ENCODE measurements at places on chromosomes 11 and 22.

GRCh38 chr11:18000760-18001159, 12.1 kb downstream of the SERGEF start:
- DNase-seq, result no peak

DNA sequence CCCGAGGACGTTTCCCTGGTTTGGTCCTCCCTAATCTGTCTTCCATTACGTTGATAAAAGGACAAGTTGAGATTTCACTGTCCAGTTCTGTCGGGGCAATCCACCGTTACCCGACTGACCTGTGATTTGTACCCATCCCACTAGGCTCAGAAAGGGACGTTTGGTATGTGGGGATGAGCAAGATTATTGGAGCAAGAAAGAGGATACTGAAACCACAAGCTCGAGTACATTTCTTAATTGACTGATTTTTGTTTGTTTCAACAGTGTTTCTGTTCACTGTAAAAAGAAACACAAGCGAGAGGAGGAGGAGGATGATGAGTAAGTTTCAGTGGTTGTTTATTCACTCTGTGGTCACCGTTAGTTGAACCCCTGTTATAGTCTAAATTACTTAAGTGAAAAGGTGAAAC, 969 bp downstream of the CCDC117 start:
- no peak for DNase-seq

- DNase-seq, result no peak
These were observed 31.1 kb downstream of the IFT27 start for GRCh38 chr22:36744791-36745190.

- DNase-seq, result no peak
These were observed 32.0 kb downstream of the BCR start for GRCh38 chr22:23212061-23213021.

DNA sequence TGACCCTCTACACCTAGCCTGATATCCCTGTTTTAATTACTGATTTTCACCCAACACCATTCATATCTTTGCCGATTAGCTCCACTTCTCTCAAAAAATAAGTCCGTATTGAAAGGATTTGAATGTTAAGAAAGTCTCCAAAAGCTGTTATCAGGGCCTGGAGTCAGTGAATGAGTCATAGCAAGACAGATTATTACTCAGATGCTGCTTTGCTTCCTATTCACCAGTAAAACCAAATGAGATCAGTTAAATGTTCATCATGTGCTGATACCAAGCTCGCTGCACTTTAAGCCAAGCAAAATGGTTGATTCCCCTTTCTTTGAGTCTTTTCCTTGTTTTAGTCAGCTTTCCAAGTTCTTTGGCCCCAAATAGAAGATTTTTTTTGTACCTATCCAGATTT, 228.4 kb downstream of the FAT3 start:
- no peak for DNase-seq

- DNase-seq, result no peak
These were observed 76.5 kb downstream of the PDE2A start for GRCh38 chr11:72597721-72598120.

DNA sequence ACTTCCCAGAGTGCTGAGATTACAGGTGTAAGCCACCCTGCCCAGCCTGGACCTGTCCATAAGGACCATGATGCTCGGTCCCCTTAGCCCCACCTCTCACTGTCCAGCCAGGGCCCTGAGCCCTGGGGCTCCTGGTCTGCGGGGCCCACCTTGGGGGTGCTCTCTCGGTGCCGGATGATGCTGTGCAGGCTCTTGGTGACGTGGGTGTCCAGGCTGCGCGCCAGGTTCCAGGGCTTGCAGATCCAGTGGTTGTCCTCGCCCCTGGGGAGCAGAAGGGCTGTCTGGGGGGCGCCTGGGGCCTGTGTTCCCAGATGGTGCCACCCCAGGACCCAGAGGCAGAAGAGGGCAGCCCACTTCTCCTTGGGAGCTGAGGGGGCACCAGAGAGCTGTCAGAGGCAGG, 13.4 kb downstream of the TTLL12 start:
- no peak for DNase-seq

- DNase-seq, result peak; percentile 76
These were observed 19.5 kb downstream of the IL17REL start for GRCh38 chr22:49992921-49993648.

DNA sequence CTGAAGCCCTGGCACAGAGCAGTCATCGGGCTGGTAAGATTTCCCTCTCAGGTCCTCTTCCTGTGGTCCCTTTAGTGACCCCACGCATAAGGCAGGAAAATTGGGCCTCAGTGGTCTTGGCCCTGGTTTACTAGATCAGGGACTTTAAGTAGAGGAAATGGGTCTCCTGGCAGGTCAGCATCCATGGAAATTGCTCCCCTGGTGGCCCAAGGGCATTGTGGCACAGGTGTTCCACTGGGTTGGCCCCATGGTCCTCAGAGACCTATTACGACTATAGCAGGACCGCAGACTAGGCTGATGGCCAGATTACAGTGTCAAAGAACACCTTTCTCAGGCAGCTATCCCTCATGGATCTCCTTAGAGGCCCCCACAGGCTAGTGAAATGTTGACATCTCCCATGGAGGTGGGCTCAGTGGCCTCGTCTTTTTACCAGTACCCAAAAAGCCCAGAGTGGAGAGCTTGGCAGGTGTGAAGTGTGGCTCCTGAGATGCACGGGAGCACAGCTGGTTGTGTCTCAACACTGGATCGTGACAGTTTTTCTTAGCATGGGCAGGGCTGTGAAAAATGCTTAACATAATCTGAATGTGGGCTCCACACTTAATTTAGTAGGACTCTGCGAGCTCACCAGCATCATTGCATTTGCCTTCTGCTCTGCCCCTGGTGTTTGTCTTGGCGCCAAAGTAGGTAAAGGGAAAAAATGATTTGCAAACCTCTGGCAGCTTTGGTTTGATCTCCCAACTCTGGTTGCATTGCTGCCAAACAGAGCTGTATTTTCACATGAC, 74.2 kb downstream of the ZBTB16 start:
- DNase-seq, result no peak

DNA sequence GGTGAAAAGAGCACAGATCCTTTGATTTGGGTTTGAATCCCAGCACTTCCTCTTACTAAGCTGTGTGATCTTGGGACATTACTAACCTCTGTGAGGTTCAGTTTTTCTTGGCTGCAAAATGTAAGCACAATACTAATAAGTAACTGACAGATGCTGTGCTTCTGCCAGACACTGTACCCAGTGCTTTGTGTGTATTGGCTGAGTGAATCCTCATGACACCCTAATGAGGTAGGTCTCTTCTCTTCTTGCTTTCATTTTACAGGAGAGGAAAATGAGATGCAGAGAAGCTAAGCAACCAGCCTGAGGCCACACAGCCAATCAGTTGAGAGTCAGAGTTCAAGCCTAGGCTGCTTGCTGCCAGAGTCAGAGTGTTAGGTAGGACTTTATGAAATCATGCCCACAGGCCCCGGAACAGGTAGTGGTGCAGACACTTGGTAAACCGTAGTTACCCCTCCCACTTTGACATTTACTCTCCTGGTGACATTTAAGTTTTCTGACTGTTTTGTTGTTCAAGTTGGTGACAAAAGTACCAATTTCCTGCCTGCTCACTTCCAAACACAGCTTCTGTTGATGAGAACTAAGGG, 21.2 kb downstream of the PTPRJ start:
- DNase-seq, result peak; percentile 94
